ENCODE measurements at places on chromosomes 7 and 10.

- no peak for DNase-seq
Measured at GRCh38 chr7:2796358-2797352, 47.5 kb downstream of the GNA12 start.

DNA sequence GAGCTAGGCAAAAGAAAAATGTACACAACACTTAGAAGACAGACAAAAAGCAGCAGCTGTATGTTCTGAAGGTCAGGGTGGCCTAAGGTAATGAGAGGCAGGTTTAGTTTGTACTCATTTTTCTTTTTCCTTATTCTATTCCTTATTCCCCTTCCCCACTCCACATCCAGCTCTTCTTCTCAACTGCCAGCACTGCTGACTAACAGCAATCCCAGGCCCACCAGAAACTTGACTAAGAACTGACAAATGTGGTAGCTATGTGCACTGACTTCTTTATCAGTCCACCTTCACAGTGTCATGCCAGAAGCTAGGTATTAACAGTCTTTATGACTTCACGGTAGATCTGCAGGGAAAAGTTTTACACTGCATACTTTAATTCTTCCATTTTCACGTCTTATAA, 6.1 kb downstream of the COPG2 start:
- DNase-seq: no peak

DNA sequence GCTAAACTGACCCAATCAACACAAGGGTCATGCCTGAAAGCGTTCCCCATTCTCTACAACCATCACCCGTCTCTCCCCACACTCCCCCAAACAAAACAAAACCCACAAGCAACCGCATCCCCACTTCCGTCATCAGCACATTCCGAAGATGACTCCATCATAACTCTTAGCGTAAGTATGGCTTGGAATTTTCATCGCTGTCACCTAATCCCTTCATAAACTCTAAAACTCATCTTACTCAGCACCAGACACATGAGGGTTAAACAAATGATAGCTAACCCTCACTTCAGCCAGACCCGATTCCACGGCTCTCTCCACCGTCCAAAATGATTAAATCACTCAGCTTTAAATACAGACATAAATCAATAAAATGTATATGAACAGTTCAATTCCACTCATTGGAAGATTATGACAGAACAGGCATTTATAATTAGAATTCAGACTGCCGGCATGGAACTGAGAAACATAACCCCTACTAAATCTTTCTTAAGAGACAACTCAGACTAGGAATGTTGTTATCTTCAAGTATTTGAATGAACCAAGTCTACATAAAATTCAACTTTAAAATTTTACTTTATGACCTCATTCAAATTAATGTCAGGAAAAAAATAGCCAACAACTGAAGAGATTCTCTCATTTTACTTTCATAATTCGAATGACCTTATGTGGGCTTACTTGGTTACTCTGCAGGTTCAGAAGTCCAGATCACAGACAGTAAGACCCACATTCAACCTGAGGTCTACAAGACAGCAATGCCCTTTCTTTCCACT, 215.9 kb downstream of the PARD3 start:
- DNase-seq: no peak

GRCh38 chr7:130868139-130868538, 134.1 kb upstream of the KLF14 start:
- no peak for DNase-seq

GRCh38 chr7:3043544-3044371, at the start of gene CARD11:
CARD11 (minus strand) TSS chr7:3043867; CDS start chr7:2958506, 85,361 bp downstream.
- no peak for DNase-seq

DNA sequence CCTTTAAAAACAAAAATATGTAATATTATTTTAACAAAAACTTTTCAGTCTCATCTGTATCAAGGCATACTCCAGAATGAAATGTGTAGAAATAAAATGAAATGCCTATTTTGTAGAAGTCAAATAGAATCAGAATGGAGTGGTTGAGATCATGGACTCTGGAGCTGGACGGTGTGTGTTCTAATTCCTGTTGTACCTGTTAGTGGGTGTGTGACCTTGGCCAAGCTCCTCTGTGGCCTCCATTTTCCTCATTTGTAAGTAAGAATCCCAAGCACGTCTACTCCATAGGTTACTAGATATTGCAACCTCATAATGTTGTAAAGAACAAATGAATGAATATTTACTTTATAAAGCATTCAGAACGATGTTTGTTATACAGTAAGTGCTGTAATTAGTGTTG, 74.9 kb downstream of the HDAC9 start:
- no peak for DNase-seq

DNA sequence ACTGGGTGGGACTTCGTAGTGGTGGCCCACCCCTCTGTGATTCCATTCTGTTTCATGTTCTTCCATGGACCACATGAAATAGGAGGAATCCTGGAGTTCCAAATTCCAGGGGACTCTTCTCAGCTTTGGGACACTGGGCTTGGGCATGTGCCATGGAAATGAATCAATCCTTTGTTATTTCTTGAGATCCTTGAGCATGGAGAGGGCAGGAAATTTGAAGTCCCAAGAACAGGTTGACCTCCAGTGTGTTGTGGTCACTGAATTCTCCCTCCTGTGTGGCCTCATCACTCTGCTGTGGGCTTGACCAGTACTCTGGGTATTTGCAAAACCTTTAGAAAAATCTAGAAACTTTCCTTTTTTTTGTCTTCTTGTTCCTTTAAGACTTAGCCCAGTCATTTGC, 22.7 kb downstream of the TACR2 start:
- no peak for DNase-seq

- no peak for DNase-seq
Measured at GRCh38 chr7:153832160-153832559, 220.0 kb upstream of the DPP6 start.

DNA sequence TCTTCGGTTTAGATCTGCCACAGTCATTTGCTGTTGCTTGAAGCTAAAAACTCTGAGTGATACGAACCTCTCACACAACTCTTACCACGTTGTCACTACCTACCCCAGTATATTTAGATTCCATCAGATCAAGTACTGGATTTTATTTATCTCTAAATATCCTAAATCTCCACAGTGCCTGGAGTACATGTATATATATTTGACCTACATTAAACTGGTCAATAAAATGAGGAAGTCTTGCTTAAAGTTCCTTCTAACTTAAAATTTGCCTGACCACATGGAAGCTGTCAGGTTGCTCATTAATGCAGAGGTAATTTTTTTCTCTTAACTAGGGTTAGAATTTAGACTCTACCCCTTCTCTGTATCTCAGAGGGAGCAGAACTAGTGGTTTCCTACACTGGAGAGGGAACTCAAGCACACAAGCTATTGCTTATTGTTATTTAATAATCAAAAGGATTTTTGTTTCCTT, 3.1 kb upstream of the MACC1 start:
- DNase-seq: no peak

DNA sequence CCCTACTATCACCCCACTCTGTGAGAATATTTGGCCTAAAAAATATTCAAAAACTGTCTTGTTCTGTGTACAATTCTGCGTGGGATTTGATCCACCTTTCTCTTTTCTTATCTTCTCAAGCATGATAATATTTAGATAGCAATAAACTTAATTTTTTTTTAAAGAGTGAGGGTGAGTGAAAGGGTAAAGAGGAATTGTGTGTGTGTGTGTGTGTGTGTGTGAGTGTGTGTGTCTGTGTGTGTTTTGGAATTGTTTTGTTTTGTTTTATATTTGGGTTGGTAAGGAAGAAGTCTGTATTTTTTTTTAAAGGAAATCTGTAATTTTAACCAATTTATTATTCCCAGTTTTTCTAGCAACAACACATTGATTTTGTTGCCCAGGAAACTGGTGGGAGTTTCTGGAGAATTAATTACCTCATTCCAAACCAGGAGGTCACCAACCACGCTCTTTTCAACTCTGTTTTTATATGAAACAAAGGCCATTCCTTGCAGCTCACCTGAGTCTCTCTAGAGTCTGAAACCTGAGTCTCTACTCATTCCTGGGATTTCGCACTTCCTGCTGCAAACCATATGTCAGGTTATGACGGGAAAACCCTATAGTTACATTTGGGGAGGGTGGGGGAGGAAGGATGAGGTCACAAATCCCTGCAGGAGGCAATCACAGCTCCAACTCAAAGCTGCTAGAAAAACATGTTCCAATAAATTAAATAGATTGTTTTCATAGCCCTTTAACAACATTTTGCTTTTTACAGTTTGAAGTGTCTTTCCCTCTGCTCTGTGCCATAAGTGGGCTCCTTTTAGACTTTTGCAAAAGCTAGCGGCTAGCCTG, 38.1 kb upstream of the XPNPEP1 start:
- DNase-seq: no peak
